ENCODE measurements at places on chromosomes 12 and 14.

DNA sequence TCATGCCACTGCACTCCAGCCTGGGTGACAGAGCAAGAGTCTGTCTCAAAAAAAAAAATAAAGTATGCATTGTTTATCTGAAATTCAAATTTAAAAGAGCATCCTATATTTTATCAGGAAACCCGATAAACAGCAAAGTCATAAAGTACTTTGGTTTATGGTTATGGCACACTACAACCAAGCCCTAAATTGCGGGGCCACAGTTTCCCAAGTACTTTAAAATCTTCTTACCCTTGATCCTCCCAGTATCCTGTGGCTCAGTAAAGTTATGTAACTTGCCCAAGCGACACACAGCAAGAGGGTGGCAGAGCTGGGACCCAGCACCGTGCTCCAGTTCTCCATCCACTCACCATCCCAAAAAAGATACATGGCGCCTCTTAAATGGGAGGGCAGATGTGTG lies 35.2 kb downstream of the KSR2 start:
- no peaks in the 10 kb centered on the region for H3K36me3 ChIP-seq
- DNase-seq = no peak
- H3K4me3 ChIP-seq = no peak overlapping the region
- H3K27me3 ChIP-seq = peaks cover under 1% of the 10 kb centered on the region
- H3K4me1 ChIP-seq = no peaks in the 10 kb centered on the region

DNA sequence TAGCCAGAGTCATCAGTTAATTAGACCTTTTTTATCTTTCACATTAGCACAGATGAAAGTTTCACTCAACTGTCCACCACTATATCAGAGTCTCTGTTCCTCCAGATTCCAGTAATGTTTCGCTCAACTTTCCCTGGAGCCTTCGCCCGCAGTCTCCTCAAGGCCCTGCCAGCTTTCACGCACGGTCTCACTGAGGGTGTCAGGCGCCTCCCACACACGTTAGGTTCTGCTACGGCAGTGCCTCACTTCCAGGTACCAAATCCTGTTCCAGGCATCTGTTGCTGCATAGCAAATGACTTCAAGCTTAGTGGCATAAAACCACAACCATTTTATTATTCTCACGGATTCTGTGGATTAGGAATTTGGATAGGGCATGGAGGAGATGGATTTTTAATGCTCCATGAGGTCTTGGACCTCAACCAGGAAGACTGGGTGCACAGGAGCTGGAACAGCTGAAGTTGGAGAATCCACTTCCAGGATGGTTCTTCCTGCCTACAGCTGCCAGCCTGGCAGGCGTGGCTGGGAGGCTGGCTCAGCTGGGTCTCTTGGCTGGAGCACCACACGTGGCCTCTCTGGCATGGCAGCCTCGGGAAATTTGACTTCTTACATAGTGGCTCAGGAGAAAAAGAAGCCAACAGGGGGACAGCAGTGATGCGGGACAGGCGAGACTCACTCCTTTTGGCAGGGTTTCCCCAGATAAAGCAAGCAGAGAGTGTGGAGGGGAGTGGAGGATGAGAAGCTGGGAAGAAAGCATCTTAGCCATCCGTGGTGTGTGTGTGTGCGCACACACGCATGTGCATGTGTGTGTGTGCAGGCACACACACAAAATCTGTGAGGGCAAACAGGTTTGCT lies 21.3 kb upstream of the BCDIN3D start:
- no peak for DNase-seq
- H3K27me3 ChIP-seq = no peaks in the 10 kb centered on the region
- H3K4me3 ChIP-seq = no peak overlapping the region
- H3K36me3 ChIP-seq = no peaks in the 10 kb centered on the region
- no peak overlapping the region for H3K27ac ChIP-seq
- peaks cover 7% of the 10 kb centered on the region for H3K4me1 ChIP-seq

DNA sequence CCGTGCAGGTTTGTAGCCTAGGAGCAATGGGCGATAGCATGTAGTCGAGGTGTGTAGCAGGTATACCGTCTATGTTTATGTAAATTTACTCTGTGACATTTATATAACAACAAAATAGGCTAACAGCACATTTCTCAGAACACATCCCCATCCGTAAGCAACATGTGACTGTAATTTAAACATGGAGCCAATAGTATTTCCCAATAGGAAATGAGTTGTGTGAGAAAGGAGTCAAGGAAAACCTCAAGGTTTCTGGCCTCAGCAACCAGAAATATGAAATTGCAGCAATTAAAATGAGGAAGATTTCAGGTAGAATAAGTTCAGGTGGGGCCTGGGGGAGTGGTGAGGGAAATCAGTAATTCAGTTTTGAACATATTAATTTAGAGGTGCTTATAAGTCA lies 136.0 kb downstream of the MSRB3 start:
- H3K4me3 ChIP-seq = no peak overlapping the region
- H3K36me3 ChIP-seq = no peaks in the 10 kb centered on the region
- H3K4me1 ChIP-seq = no peaks in the 10 kb centered on the region
- no peak for DNase-seq
- no peak overlapping the region for H3K27ac ChIP-seq

GRCh38 chr14:106665814-106666213 lies 1139.4 kb downstream of the TMEM121 start:
- peaks cover 23% of the 10 kb centered on the region for H3K27me3 ChIP-seq
- peaks cover 21% of the 10 kb centered on the region for H3K4me1 ChIP-seq
- no peaks in the 10 kb centered on the region for H3K36me3 ChIP-seq
- peak; percentile 51 for DNase-seq
- H3K27ac ChIP-seq = no peak overlapping the region

GRCh38 chr12:124411281-124411878 lies 116.5 kb downstream of the RFLNA start:
- H3K4me3 ChIP-seq = no peak overlapping the region
- H3K27ac ChIP-seq = peak overlapping the region; percentile 1
- H3K4me1 ChIP-seq = no peaks in the 10 kb centered on the region
- no peaks in the 10 kb centered on the region for H3K27me3 ChIP-seq

DNA sequence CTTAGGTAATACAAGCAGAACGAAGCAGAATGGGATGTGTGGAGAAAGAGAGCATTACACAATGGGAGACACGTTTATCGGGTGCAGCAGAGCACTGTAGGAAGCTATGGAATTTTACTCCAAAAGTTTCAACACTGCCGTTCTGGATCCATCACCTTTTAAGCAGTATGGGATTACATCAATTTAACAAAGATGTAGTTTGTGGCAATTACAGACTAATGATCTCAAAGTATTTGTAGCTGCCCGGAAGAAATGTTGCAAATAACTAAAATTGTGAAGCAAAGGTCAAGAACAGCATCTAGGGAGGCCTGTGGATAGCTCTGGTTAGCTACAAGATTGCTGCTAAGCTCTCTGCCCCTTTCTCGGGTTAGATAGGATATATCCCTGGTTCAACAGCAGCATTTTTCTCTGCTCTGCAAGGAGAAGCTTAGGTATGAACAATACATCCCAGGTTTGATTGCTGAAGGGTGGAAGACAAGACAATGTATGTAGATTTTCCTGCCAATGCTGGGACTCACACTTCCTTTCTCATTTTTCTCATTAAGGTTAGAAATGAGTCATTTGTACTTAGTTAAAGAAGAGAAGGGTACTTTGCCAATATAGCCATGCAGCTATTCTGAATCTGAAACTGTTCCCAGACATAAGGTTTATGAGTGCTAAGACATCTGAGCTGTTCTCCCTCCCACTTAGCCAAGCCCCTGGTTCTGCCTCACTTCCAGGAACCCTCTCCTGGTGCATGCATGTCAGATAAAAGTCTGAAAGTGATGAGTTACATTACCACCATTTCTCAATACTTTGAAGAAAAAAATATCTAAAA lies 75.0 kb upstream of the HIF1A start:
- DNase-seq = peak; percentile 38
- H3K4me1 ChIP-seq = peaks cover 92% of the 10 kb centered on the region
- peaks cover 6% of the 10 kb centered on the region for H3K36me3 ChIP-seq
- no peaks in the 10 kb centered on the region for H3K27me3 ChIP-seq

DNA sequence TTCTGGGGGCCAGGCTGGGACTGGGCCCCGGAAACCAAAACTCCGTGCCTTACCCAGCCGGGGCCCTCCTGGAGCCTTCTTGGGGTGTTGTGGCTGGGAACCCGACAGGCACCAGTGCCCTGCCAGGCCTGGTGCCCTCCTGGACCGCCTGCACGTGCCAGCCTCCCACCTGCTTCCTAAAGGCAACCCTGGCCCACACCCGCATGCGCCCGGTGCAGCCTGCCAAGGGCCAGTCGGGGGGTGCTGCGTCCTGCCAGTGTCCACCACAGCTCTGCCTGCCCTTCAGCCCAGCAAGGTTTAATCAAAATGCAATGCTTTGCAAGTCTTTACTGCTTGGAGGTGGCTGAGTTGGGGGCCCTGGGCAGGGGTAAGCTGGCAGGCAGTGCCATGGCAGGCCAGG lies 5.2 kb upstream of the ADSS1 start:
- no peak for DNase-seq
- H3K4me1 ChIP-seq = no peaks in the 10 kb centered on the region

DNA sequence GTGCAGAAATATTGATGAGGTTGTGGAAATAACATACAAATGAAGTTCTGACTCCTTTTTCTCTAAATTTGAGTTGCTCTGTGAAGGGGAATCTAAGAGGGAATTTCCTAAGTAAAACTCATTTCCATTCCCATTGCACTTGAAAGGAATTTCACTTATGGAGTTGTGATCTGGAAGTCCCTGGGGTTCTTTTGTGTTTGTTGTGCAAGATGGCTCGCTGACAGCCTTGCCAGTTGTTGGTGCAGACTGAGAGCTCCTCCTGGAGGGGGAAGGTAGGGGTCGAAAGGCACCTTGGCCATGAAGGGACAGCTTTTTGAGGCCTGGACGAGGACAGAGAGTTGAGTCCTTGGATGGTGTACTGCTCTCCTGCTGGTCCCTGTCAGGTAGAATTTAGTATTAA lies 72.0 kb downstream of the C12orf56 start:
- H3K4me1 ChIP-seq = no peaks in the 10 kb centered on the region
- no peaks in the 10 kb centered on the region for H3K27me3 ChIP-seq
- no peak for DNase-seq
- no peak overlapping the region for H3K27ac ChIP-seq
- H3K4me3 ChIP-seq = no peak overlapping the region

DNA sequence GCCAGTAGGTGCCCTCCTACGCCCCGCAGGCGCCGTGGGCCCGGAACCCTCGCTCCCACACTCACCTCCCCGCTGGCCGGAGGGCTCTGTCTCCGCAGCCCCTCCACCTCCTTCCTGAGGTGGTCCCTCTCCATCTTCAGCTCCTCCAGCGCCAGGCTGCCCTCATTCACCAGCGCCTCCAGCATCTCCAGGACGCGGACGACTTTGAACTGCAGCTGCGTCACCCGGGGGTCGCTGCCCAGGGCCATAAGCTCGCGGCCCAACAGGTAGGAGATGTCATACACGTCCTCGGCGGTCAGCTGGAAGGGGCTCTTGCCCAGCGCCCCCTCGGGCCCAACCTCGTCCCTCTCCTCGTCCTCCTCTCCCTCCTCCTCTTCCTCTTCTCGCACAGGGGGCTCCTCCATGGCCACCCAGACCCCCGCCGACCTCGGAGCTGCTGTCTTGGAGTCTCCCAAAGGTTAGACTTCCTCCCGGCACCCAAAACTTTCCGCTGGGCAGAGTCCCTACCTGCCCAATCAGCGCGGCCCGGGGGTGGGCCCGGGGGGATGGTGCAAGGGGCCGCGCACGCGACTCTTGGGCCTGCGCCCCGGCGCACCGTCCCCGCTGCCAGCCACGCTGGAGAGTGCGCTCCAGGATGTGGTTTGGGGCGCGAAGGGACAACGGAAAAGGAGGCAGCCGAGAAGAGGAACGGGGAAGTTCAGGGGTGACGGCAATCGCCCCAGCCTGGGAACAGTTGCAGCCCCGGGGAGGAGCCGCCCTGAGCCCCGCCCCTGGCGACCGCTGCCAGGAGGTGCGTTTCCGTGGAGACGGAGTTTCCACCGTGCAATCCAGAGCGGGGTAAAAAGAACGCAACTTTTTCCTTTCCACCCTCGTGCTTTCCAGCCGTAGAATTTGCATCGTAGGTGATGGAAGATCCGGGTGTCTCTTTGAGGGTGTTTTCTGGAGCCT lies at the start of gene RILPL2:
RILPL2 (minus strand) TSS at position 668 of the 948 bp plus-strand sequence; CDS start at position 404, 264 bp downstream.
- peaks cover 44% of the 10 kb centered on the region for H3K4me1 ChIP-seq
- peaks cover 10% of the 10 kb centered on the region for H3K36me3 ChIP-seq
- peak within 1 kb of the TSS; percentile 91 for H3K4me3 ChIP-seq

DNA sequence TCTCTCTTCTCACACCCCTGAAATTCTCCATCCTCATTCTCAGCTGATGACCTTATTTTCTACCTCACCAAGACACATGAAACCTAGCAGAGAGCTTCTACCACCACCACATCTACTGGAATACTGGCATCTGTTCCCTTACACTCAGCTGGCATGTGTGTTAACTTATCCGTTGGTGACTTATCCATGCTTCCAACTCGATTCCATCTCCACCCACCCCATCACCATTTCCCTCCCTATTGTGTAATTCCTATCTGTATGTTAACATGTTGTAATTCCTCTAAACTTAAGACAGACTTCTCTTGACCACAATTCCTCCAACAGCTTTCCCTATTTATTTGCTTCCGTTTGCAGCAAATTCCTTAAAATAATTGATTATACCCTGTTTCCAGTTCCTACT lies 15.4 kb downstream of the C1S start:
- no peaks in the 10 kb centered on the region for H3K27me3 ChIP-seq
- no peaks in the 10 kb centered on the region for H3K36me3 ChIP-seq
- no peak for DNase-seq
- no peak overlapping the region for H3K4me3 ChIP-seq

DNA sequence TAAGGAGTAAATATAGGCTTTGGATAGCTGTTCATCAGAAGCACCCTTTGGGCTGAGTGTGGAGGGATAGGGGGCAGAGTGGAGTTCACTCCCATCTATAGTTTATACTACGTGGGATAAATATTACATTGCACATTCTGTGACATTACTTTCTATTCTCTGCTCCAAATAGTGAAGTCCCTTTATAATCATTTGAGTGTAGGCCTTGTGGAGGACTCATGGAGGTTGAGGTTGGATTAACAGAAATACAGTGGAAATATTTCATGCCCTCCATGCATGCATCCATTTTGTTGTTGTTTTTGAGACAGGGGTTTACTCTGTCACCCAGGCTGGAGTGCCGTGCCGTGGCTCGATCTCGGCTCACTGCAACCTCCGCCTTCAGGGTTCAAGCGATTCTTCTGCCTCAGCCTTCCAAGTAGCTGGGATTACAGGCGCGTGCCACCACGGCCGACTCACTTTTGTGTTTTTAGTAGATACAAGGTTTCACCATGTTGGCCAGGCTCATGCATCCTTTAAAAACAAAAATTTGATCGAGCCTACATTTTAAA lies 1.4 kb downstream of the CHPT1 start:
- H3K4me3 ChIP-seq = peak overlapping the region; percentile 93
- peak overlapping the region; percentile 84 for H3K27ac ChIP-seq
- peak; percentile 51 for DNase-seq
- no peaks in the 10 kb centered on the region for H3K27me3 ChIP-seq
- peaks cover 60% of the 10 kb centered on the region for H3K4me1 ChIP-seq
- peaks cover 4% of the 10 kb centered on the region for H3K36me3 ChIP-seq

DNA sequence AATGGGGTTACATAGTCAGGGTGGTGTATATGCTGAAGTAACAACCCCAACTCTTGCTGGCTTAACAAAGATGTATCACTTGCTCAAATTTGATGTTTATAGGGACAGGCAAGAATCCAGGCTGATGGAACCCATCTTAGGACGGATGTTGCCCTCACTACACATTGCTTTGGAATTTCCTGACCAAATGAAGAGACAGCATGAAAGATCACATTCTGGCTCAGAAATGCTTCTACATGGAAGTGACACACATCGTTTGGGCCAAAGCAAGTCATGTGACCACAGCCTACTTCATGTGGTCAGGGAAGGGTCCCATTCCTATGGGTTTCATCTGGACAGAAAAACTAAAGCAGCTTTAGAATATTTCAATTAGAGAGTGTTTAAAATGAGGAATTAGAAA lies 345.8 kb downstream of the TMEM132D start:
- no peak overlapping the region for H3K27ac ChIP-seq
- no peak overlapping the region for H3K4me3 ChIP-seq
- no peaks in the 10 kb centered on the region for H3K4me1 ChIP-seq
- H3K27me3 ChIP-seq = no peaks in the 10 kb centered on the region
- peaks cover 2% of the 10 kb centered on the region for H3K36me3 ChIP-seq

All from activated T-cell treated with anti-CD3 and anti-CD28 coated beads, Interleukin-2, amount 50 U/mL, for 72 hours (primary cell).